Stimulated activated naive B cell treated with anti-CD40 and anti-IgM and Interleukin-4, amounts not matched to agents 10 μg/mL and 1 μg/mL and 100 μg/mL, for 72 hours (primary cell): ENCODE measurements at places on chromosomes 2 and 18.

DNA sequence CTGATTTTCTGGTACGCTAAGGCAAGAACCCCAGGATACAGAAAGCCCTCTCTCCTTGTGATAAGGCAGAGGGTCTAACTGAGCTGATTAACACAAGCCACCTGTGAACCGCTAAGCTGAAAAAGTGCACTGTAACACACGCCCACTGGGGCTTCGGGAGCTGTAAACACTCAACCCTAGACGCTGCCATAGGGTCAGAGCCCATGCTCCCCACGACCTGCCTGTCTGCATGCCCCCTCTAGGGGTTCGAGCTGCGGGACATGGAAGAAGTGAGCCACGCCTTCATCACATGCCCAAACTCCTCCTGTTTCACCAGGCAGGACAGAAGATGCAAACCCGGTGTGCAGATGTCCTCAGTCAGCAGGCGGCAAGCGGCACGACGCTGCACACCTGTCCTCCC, 173.9 kb upstream of the RAB12 start:
- DNase-seq, result no peak

DNA sequence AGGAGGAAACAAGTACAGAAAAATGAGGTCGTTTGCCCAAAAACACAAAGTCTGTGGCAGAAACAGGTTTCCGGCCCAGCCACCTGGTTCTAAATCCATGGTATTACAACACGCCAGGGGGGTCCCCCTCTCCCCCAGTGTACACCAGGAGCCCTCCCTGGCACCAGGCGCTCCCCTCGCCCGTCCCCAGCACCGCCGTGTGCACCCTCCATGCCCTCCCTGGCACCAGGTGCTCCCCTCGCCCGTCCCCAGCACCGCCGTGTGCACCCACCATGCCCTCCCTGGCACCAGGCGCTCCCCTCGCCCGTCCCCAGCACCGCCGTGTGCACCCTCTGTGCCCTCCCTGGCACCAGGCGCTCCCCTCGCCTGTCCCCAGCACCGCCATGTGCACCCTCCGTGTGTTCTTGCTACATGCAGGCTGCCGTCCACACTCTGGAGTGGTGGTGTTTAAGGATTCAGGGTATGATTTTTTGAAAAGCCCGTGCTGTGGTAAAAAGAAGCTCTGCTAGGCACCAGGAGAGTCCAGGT, 59.8 kb upstream of the NFATC1 start:
- no peak for DNase-seq

- no peak for DNase-seq
These were observed 888.8 kb downstream of the CNTNAP5 start for GRCh38 chr2:124913868-124914267.

- DNase-seq, result no peak
These were observed 262.1 kb downstream of the CPS1 start for GRCh38 chr2:210818473-210818872.

DNA sequence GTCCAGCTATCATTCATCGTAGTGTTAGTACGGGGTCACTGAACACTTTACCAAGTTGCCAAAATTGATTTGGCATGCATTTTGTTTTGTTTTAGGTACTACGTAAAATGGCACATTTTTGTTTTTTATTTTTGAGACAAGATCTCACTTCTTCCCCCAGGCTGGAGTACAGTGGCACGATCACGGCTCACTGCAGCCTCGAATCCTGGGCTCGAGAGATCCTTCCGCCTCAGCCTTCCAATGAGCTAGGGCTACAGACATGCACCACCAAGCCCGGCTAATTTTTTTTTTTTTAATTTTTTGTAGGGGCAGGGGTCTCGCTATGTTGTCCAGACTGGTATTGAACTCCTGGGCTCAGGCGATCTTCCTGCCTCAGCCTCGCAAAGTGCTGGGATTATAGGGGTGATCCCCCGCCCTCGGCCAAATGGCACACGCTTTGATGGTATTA, 786 bp downstream of the TAF1B start:
- DNase-seq, result no peak

- DNase-seq, result no peak
These were observed 467.4 kb downstream of the SOX11 start for GRCh38 chr2:6159606-6160005.

DNA sequence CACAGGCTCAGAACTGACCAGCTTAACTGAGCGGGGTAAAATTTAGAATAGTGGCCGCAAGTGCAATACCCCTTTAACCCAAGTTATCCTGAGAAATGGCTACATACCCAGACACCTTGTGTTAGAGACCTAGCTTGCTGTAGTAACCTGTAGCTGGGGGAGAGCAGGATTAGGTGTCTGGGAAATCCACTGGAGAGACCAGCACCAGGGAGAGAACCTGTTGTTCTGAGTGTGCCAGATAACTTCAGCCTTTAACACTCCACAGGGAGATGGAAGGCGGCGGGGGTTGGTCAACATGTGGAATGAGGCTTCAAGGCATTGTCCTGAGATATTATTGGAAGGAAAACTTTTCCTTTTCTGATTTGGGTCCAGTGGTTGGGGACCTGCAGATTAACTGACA, 356.0 kb downstream of the PTPRM start:
- no peak for DNase-seq

GRCh38 chr2:176619504-176619903, 350.3 kb downstream of the MTX2 start:
- no peak for DNase-seq

- no peak for DNase-seq
These were observed 170.5 kb downstream of the CDH20 start for GRCh38 chr18:61503688-61504087.
